Activated naive CD4-positive, alpha-beta T cell (primary cell): ENCODE measurements at places on chromosomes 16 and 17.

DNA sequence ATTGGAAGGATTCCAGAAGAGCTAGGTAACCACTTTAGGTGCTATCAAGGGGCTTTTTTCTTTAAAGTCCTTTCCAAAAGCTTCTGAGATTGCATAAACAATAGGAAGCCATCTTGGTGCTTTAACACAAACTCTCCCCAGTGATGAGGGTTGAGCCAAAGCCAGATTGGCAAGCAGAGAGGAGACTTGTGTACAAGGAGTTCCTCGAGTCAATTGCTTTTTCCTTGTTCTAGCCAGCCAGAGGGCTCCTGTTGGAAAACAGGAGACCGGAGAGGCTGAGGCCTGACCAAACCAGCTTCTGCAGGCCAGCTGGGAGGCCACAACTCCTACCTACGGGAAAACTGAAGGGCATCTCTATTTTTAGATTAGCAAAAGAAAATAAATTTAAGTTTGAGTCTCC lies 46.5 kb downstream of the MAPT start:
- DNase-seq, result no peak

GRCh38 chr17:73549841-73550430 lies 94.3 kb downstream of the SDK2 start:
- DNase-seq, result no peak

- no peak for DNase-seq
Observed at GRCh38 chr16:64478252-64478906, 643.5 kb downstream of the CDH11 start.

DNA sequence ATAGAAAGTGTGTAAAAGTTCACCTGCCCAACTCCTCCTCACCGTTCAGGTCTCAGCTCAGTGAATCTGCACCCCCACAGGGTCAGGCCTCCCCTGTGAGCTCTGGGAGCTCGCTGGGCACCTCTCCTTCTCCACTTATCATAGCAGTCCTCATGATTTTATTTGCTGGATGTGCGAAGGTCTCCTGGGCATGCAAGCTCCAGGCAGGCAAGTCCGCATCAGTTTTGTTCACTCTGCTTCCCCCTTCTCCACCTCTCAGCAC lies 112.8 kb downstream of the ZNF423 start:
- DNase-seq, result no peak

DNA sequence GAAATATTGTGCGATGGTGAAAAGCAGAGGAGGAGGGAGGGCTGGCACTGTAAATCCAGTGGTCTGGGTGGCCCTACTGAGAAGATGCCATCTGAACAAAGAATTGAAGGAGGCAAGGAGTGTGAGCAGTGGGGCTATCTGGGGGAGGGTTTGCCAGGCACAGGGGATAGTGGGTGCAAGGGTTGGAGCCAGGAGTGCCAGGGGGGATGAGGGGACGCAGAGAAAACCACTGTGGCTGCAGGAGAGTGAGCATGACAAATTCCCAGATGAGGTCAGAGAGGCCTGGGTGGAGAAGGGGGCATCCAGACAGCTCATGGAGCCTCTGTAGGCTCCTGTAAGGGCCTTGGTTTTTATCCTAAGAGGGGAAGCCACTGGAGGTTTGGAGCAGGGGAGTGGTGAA lies 4.8 kb downstream of the XYLT2 start:
- no peak for DNase-seq
